ENCODE measurements at places on chromosomes 2 and 18.
A peak's percentile ranks its signal among the peaks of the same experiment; 100 is the strongest.

- DNase-seq = no peak
Measured at GRCh38 chr2:175844169-175844568, 157.9 kb downstream of the LNPK start.

DNA sequence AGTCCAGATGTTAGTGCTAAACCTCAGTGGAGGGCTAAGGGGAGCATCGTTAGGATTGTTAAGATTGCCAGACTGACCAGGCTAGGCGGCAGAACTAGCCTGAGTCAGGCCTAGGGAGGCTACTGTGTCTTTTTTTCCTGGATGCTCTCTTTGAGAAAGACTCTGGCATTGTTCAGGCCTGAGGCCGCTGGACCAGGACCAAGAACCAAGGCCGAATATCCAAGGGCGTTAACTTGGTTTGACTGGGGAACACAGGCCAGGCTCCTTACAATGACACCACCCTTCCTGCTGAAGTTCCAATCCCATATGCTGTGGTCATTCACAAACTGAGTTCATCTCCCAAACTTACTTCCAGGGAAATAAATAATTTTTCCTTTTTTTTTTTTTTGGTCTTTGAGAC lies 10.6 kb downstream of the HTRA2 start:
- DNase-seq = no peak

DNA sequence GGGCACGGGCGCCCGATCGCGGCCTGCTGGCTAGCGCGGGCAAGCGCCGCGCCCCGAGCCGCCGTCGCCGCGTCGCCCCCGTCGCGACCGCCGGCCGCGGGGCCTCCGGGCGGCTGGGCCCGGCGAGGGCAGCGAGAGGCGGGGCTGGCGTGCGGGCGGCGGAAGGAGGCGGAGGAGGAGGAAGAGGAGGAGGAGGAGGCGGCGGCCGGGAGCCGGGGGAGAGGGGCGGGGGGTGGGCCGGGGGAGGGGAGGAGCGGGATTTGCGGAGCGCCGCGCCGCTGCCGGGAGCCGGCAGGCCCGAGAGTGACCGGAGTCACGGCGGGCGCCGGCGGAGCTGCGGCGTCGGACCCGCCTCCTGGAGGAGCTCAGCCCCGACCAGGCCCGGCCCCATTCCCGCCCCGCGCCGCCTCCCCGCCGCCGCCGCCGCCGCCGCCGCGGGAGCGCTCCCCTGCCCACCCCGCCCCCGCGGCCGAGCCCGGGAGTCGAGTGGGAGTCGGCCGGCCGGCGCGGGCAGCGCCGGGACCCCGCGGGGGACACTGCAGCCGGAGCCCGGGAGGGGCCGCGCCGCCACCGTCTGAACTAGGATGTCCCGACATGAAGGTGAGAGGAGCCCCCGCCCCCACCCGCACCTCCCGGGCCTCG lies at the start of gene KCMF1:
Gene KCMF1 (plus strand): TSS at position 294 of the 642 bp plus-strand sequence. CDS start 291 bp downstream, at position 585.
- DNase-seq = peak; percentile 19

GRCh38 chr2:216107760-216108159 lies 1.4 kb upstream of the XRCC5 start:
- no peak for DNase-seq

DNA sequence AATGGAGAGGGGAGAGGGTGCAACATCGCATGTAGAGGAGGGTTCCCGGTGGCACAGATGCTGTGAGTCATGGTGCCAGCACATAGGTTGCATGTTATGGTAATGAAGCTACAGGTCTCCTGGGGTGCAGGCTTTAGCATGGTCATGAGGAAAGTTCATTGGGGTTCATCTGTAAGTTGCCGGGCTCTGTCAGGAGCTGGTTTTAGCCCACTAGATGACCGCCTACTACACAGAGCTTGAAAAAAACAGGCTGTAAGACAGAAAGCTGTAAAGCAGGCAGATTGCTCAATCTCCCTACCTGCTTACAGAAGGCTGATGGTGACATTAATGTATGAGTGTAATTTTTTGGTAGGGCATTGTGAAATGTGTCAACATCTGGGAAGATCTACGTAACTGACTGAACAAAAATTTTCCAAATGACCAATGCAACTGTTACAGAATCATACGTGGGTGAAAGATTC lies 23.9 kb downstream of the DYSF start:
- no peak for DNase-seq

GRCh38 chr2:123040506-123040905 lies 984.6 kb upstream of the CNTNAP5 start:
- no peak for DNase-seq

GRCh38 chr2:6909431-6910385 lies 7.5 kb upstream of the RNF144A start:
- peak; percentile 96 for DNase-seq

DNA sequence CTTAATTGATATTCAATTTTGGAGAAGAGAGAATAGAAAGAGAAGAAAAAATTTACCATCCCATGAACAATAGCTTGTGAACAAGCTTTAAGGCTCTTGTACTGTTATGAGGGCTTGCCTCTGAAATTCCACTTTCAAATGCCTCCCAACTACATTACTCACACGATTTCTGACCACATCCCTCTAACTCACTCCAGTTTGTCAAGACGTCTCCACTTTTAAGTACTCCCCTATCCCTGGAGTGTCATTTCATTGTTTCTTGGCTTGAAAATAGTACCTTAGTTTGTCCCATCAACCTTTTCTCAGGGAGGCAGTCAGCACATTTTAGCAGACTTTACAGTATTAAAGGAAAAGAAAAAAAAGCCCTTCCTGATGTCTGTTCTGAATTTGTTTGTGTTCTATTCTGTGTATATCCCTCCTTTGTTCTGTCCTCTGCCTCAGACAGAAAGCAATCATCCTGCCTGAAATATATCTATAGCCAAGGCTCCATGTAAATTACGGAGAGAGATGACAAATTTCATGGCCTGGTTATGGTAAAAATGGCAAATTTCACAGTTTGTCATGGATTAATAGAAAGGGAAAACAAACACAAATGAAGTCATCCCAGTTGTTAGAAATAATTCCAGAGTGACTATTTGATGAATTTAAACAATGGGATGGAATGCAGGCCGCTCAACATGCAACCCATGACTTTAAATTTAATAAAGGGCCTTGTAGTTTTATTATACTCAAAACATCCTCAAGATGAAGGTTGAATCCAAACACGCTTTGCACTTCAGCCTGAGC lies 228.8 kb downstream of the ETAA1 start:
- DNase-seq = no peak

GRCh38 chr18:79796531-79797405 lies 970 bp upstream of the KCNG2 start:
- no peak for DNase-seq

DNA sequence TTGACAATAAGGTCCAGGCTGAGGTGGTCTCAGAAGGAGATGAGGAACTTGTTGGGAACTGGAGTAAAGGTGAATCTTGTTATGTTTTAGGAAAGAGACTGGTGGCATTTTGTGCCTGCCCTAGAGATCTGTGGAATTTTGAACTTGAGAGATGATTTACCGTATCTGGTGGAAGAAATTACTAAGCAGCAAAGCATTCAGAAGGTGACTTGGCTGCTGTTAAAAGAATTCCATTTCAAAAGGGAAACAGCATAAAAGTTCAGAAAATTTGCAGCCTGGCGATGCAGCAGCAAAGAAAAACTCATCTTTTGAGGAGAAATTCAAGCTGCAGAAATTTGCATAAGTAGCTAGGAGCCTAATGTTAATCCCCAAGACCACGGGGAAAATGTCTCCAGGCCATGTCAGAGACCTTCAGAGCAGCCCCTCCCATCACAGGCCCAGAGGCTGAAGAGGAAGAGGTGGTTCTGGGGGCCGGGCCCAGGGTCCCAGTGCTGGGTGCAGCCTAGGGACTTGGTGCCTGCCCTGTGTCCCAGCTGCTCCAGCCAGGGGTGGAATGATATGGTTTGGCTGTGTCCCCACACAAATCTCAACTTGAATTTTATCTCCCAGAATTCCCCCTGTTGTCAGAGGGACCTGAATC lies 73.5 kb downstream of the FIGN start:
- no peak for DNase-seq

Measured in MV-4-11 (cell line).